ENCODE measurements at places on chromosomes 7 and 10. TPM values are rescaled to one million over a fixed set of nuclear protein-coding genes. Genes with fewer than 3 reads are reported as not detected.

The CFTR gene
- not detected for total RNA-seq

The PRPS1L1 gene
- not detected for total RNA-seq

The ZNF488 gene
- total RNA-seq = 0.09 TPM

The TMEM130 gene
- not detected for total RNA-seq

The GALNT17 gene
- not detected for total RNA-seq

The FGFBP3 gene
- 0.09 TPM for total RNA-seq
